Upper lobe of right lung (tissue), 1 donor: ENCODE measurements at places on chromosomes 2 and 18. TPM values are rescaled to one million over a fixed set of nuclear protein-coding genes. Genes with fewer than 3 reads are reported as not detected.

Gene RAPGEF4
- 21.8 TPM for total RNA-seq

Gene DLX1
- total RNA-seq = not detected

Gene PRKAG3
- not detected for total RNA-seq

Gene MOGAT1
- total RNA-seq = 2.2 TPM

Gene CCDC121
- total RNA-seq = 4.2 TPM

GRCh38 chr2:176088048-176088936, 4.2 kb upstream of the HOXD13 start:
- no peak overlapping the region for H3K27ac ChIP-seq
- H3K4me3 ChIP-seq = no peak overlapping the region
- peak; percentile 79 for DNase-seq

DNA sequence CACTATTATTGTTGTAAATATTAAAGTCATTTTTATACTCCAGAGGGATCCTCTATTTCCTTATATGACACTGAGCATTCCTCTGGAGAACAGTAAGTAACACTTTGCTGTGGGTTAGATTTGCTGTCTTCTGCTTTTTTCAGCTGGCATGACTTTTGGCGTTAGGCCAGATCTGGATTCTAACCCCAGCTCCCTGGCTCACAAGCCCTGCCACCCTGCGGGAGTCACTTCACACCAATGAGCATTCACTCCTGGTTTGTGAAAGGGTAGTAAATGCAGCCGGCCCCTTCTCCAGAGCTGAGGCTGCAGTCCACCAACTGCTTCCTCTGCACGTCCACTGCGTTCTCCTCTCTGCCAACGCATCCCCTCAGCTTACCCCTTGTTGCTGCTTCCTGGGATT, 373.8 kb upstream of the RAB6C start:
- no peak overlapping the region for H3K4me3 ChIP-seq
- no peaks in the 10 kb centered on the region for H3K36me3 ChIP-seq
- H3K27ac ChIP-seq = no peak overlapping the region

DNA sequence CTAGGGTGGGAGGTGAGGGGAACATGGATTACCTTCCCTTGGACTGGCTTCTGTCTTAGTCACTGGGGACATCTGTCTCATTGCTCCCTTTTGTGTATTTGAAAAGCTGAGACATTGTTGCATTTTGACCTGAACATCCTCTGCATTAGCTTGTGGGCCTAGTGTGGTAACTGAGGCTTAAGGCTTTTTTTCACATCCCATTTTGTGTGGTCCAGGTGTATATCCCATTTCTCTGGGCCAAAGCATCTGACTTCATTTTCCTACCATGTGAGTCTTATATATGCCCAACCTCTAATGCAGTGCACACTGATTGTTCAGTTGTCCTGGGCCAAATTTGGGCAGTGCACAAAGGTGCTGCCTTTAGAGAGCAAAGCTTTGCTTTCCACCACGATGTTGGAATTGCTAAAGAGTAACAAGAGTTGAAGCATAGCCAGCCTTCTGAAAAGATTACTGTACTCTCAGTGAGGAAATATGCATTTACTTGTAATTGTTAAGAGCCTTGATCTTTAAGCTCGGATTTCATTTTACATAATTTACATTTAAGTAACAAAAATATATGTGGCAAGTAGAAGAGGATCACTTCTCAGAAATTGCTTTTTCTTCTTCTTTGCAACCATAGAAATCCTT, 13.3 kb downstream of the PRKCE start:
- H3K4me1 ChIP-seq = peaks cover 8% of the 10 kb centered on the region
- DNase-seq = no peak
- no peaks in the 10 kb centered on the region for H3K36me3 ChIP-seq

GRCh38 chr18:59612381-59612780, 84.8 kb downstream of the CCBE1 start:
- DNase-seq = no peak
- H3K36me3 ChIP-seq = no peaks in the 10 kb centered on the region
- no peaks in the 10 kb centered on the region for H3K4me1 ChIP-seq
- no peak overlapping the region for H3K27ac ChIP-seq

DNA sequence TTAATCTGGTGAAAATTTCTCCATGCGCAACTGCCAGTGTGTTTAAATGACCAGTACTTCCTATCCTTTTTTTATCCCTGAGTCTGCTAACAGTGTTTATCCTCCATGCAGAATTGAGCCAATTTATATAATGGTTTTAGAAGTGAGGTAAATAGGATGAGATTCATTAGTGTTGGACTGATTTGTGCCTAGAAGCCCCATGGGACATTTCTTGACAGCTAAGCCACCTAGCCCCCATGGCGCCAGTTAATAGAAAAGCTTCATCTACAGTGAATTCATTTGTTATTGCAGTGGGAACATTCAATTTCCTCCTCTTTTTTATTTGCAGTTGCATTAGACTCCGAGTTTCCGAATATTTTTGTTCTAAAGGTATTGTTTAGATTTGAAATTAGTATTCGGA, 175.6 kb downstream of the ARL6IP6 start:
- H3K27ac ChIP-seq = no peak overlapping the region
- no peak for DNase-seq
- no peaks in the 10 kb centered on the region for H3K36me3 ChIP-seq

DNA sequence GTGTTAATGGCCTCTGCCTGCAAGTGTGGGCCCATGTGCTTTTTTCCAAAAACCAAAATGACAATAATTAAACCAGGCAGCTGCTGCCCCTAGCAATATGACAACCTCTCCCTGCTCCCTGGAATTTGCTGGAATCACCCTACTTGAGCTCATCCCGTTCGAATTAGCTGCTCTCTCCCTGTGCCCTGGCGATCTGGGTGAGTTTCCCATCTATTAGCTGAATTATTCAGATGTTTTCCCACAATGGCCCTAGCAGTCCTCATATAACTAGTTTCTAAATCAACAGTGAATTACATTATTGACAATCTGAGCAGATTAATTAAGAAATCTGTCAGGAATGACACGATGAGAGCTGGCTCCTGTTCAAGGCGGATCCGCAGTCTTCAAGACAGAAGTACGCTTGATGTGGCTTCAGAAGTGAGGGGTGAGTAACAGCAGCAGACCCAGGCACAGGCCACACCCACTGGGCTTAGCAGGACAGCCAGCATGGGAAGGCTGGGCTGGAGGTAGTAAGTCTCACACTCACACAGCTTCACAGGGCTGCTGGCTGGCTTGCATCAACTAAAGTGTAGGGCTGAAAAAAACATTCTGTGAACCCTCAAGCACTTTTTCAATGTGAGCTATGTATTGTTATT, 366.2 kb upstream of the ID2 start:
- no peak overlapping the region for H3K27ac ChIP-seq
- no peak for DNase-seq
- H3K4me1 ChIP-seq = peaks cover 13% of the 10 kb centered on the region
- no peaks in the 10 kb centered on the region for H3K36me3 ChIP-seq
- H3K27me3 ChIP-seq = no peaks in the 10 kb centered on the region

DNA sequence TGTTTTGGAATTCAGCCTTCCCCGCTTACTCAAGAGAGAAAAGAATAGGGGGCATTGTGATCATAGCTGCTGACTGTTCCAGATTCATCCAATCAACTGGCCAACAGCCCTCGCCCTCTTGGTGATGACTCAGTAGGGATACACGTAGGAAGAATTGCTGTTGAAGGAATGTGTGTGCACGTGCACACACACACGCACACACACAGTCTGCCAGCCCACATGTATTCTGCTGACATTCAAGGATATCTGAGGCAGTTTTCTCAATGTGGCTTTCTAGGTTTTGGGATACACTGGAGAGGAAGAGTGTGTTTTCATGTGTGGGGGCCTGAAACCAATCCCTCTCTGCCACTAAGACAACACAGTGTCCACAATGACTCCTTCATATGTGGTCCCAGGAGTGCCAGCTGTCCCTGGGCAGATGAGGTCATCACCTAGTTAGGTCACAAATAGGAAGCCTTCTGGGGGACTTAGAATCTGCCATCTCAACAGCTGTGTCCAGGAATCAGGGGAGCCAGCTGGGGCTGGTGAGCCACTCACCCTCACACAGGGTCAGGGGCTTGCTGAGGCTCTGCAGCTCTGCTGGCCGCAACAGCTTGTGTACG, 352.6 kb downstream of the SS18 start:
- H3K4me1 ChIP-seq = no peaks in the 10 kb centered on the region
- H3K27ac ChIP-seq = no peak overlapping the region
- no peak for DNase-seq
- no peaks in the 10 kb centered on the region for H3K36me3 ChIP-seq

DNA sequence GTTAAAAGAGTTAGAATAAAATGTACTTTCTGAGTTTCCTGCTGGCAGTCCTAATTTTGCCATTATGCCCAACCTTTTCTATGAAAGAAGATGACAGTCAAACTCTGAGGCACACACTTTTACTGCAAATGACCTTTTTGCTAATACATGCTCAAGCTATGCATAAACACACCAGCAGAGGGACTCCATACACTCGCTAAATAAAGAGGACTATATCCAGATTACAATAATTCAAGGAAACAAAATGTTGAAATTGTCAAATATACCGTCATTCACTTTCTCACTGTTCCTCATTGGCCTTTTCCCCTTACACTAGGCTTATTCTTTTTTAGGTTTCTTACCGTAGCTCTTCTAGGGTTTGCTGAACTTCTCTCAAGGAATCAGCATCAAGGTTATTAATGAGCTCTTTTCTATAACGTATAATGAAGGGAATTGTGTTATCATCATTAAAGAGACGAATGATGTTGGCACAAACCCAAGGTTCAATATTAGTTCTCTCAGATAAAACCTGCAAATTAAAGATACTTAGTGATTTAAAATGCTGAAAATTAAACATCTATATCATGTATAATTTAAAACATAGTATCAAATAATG, 25.7 kb downstream of the SRBD1 start:
- no peak overlapping the region for H3K4me3 ChIP-seq
- no peak overlapping the region for H3K27ac ChIP-seq
- peaks cover 3% of the 10 kb centered on the region for H3K4me1 ChIP-seq
- H3K36me3 ChIP-seq = no peaks in the 10 kb centered on the region

DNA sequence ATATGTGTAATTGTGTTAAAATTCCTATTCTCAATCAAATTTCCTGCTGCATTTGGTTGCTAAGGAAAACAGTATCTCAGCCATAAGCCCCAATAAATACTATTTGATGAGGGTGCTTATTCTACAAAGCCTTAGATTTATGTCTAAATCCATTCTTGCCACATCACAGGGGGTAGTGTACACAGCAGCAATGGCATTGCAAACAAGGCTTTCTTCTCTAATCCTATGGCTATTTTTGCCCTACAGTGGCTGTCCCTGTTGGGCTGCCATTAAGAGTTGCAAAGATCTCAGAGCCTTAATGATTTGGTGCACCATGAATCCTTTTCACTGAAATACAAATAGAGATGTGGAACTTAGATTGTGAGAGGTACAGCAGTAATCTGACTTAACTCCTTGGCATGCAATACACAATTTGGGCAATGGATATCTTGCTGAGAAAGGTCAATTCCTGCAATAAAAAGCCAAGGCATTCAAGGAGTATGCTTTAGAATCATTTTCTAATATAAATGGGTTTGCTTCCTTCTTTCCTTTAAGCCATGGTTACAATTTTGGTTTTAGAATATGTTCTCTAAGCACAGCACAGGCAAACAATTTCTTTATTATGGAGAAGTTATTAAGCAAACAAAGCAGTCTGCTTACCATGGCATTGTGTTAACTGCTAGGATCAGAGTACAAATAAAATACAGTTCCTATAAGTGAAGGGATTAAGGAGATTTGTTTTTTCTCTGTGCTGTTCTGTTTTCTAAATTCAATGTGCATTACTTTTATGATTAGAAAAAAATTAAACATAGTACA, 69.8 kb upstream of the CD302 start:
- no peak overlapping the region for H3K4me3 ChIP-seq
- no peak for DNase-seq
- no peaks in the 10 kb centered on the region for H3K36me3 ChIP-seq

- no peak for DNase-seq
- no peak overlapping the region for H3K4me3 ChIP-seq
- H3K27me3 ChIP-seq = no peaks in the 10 kb centered on the region
- H3K27ac ChIP-seq = peak overlapping the region; percentile 42
Measured at GRCh38 chr2:1227274-1227900, 185.9 kb upstream of the TPO start.

DNA sequence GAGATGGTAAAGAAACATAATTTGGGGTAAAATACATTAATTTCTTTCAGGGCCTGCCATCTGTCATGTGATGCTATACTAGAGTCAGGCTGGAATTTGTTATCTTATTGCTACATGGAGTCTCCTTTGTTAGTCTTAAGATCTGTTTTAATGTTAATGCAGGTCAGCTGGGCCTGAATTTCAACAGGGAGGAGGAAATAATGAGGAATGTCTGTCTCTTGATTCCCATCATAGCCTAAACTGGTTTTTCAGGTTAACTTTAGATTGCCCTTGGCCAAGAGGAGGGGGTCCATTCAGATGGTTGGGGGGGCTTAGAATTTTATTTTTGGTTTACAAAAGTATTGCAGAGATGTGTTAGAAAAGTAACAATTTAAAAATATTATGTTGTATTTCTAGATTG, 19.0 kb upstream of the FEZ2 start:
- no peak overlapping the region for H3K27ac ChIP-seq
- DNase-seq = no peak
- H3K36me3 ChIP-seq = no peaks in the 10 kb centered on the region
- H3K4me1 ChIP-seq = no peaks in the 10 kb centered on the region
- no peaks in the 10 kb centered on the region for H3K27me3 ChIP-seq
- no peak overlapping the region for H3K4me3 ChIP-seq

DNA sequence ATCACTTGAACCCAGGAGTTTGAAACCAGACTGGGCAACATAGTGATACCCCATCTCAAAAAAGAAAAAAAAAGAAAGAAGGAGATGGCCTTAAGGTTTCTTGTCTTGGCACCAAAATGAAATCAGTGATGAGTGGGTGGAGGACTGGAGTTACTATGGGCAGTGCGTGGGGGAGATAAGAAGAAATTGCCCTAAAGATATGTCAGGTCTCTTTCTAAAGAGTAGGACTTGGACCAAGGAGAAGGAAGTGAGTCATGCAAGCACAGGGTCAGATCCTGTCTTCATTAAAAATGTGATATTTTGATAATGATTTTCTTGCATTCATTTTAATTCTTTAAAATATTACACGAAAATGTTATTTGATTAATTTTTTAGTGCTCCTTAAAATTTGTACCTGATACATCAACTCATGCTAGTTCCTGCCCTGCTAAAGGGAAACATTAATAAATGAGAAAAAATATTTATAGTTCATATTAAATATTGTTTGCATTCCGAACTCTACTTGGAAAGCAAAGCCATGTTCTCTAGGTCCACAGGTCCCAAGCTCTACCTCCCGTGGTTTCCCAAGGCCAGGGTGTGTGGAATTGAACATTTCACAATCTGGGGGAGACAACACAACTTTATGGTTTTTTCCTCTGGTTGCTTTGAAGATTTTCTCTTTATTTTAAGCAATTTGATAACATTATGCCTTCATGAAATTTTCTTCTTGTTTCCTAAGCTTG, 62.6 kb upstream of the CTLA4 start:
- H3K36me3 ChIP-seq = no peaks in the 10 kb centered on the region
- peaks cover 14% of the 10 kb centered on the region for H3K4me1 ChIP-seq
- H3K27me3 ChIP-seq = no peaks in the 10 kb centered on the region
- no peak overlapping the region for H3K4me3 ChIP-seq

GRCh38 chr2:151756820-151757219, 22.5 kb upstream of the NEB start:
- no peaks in the 10 kb centered on the region for H3K27me3 ChIP-seq
- H3K4me3 ChIP-seq = no peak overlapping the region
- H3K36me3 ChIP-seq = no peaks in the 10 kb centered on the region
- DNase-seq = no peak

- H3K27ac ChIP-seq = no peak overlapping the region
- peaks cover 4% of the 10 kb centered on the region for H3K4me1 ChIP-seq
- no peaks in the 10 kb centered on the region for H3K27me3 ChIP-seq
- no peak overlapping the region for H3K4me3 ChIP-seq
Measured at GRCh38 chr2:46469116-46469515, 10.2 kb upstream of the TMEM247 start.
